ENCODE measurements at places on chromosomes 16 and 17.

DNA sequence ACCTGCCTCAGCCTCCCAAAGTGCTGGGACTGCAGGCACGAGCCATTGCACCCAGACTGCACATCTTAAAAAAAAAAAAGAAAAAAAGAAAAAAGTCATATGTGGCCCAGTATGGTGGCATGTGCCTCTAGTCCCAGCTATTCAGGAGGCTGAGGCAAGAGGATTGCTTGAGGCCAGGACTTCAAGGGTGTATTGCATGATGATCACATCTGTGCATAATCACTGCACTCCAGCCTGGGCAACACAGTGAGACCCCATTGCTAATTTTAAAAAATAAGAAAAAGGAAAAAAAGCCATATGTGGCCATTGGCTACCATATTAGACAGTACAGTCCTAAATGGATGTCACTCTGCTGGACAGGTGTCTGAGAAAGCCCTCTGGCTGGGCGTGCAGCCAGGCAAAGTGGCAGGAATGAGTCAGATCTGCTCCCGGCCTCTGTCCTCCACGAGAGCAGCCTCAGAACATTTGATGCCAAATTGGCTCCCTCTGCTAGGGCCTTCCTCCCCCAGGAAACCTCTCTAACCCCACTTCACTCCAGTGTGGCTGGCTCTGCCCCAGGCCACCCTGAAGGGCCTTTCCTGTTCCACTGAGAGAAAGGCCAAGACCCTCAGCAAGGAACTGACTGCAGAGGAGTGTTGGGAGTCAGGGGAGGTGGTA, 14.7 kb downstream of the CA7 start:
- DNase-seq, result no peak

GRCh38 chr16:169014-169413, 3.2 kb downstream of the HBM start:
- DNase-seq, result no peak

GRCh38 chr17:34173241-34173640, 81.8 kb upstream of the CCL2 start:
- DNase-seq, result no peak

DNA sequence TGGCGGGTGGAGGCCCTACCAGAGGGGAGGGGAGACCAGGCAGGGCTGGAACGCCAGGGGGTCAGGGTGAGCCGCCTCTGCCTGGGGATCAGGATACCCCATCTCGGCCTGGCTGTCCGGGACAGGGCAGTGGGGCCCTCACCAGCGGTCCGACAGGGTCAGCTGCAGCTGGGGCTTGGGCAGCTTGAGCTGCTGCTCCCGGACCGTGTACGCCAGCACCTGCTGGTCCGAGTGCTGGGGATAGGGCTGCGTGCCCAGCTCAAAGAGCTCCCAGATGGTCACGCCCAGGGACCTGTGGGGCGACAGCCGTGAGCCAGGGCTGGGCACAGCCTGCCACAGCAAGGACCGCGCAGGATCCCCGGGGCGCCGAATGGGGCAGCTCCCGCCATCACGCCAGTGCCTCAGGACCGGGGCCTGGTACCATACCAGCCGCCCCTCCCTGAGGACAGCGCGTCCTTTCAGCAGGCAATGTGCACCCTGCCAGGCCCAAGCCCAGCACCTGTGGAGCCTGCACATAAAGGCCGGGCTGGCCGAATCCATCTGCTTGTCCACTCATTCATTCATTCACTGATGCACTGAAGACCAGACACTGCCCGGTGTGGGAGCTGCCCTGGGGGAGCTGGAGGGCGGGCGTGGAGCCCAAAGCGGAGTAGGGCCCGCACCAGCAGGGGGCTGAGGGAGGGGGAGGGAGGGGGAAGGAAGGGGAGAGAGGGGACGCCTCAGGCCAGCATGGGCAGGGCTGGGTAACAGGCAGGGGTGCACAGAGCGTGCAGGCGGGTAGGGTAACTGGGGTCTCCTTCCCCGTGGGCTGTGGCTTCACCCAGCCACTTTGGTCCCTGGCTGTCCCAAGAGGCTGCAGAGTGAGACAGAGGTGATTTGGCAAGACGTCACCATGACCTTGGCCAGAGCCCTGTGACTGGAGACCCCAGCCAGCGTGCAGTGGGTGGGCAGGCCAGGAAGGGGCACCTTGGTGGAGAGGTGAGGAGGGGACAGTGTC, 42.0 kb upstream of the PVALEF start:
- no peak for DNase-seq

GRCh38 chr16:70269471-70269870, 17.7 kb upstream of the EXOSC6 start:
- DNase-seq, result no peak

DNA sequence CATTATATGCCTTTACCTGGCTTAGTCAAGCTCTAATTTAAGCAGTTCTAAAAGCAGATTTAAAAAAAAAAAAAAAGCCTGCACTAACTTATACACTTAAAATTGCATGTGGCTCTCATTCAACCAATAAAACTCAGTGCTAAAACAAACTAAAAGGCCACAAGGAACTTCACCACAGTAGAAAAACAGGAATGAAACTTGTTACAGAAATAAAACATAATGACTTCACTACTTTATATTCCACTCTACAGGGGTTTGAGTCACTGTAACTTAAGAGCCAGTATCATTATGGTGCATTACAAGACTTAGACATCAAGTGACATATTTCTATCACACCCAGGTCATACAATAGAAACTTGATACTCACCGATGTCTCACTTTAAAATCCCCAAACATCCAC, 11.1 kb downstream of the CA10 start:
- no peak for DNase-seq

DNA sequence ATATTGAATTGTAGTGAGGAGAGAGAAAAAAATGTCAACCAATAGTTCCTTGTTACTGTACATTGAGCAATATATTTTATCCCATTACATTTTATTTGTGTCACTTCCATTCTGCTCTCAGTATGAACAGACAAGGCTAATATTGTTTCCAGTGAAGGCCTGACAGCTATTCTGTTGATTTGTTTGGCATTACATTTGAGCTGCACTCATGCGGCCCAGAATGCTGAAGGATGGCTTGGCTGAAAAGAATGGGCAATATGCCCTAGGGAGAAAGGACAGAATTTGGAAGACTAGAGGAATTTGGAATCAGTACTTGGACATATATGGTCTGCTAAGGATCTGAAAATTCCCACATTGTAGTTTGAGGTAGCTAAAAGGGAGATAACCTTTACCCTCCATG, 1294.4 kb downstream of the CDH8 start:
- no peak for DNase-seq

GRCh38 chr17:261635-262034, 80.2 kb upstream of the DOC2B start:
- DNase-seq, result no peak

DNA sequence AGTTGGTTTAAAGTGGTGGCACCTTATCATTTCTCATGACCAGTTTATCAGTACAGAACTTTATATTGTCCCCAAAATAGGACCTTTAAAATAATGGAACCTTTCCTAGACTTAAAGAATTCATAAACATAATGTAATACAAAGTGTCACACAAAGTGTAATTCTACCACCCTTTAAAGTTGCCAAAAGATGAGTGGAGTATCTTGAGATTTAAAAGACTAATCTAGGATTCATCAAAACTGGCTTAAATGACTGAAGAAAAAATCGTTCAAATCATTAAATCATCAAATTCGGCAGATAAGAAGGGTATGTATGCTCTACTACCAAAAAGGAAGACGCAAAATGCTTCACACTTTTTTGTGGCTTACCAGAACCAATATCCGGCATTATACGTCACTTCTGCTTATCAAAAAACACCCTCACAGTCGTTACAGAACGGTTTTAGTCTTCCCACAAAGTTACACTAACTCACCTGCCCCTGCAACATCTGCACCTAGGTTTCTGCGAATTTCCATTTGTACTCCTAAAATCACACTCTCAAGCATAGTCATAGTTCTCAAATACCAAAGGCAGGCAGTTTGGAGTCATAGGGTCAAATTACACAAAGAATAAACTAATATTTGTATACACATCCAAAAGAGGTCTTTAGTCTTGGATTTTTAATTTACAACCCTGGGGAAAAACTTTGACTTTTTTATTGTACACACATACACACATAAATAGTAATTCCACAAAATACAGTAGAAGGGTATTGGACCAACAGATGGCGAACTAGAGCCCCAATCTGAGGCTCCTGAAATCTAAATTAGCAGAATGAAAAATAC, 1.4 kb upstream of the KANSL1 start:
- peak; percentile 37 for DNase-seq

- DNase-seq, result no peak
Measured at GRCh38 chr17:27315796-27316465, 22.0 kb downstream of the WSB1 start.

DNA sequence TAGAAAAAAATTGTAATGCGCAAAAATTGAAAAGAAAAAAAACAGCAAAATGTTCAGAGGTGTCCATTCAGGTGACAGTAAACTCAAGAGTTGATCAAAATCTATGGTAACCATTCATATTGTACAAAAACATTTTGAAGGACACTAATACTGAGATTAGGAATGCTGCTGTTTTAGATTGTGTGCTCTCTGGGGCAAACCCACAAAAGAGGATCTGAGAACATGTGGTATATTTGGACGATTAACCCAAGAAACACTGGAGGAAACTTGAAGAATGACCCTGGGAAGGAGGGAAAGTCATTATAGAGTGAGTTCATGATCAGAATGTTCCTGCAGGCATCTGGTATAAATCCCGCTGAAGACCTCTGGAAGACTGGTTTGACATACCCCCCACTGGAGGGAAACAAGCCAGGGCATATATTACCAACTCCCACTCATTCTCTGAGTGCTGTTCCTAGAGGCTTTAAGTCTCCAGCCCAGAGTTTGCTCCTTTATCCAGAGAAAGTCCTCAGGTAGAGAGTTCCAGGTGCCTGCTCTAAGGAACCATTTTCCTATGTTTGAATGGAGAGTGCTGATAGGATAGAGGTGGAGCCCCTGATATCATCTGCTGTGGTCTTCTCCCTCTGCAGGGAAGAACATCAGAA, 1.2 kb downstream of the KRTAP4-2 start:
- DNase-seq, result no peak

- no peak for DNase-seq
Measured at GRCh38 chr17:12122075-12122474, 101.4 kb downstream of the MAP2K4 start.

- no peak for DNase-seq
Measured at GRCh38 chr16:10660950-10661635, 33.6 kb downstream of the TEKT5 start.

DNA sequence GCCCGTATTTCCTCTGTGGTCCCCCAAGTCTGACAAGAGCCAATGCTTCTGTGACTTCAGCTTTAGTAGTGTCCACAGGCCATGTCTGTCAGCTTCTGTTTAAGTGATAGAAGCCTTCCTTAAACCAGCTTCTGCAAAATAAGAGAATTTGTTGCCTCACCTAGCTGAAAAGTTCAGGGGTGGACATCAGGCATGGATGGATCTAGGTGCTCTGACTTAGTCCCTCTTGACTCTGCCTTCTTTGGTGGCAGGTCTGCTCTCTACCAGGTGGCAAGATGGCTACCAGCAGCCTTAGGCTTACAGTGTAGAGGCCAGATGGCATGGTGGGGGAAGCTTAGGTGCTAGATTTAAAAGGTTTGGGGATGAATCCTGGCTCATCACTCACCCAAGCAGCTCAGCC, 33.7 kb downstream of the KATNIP start:
- no peak for DNase-seq

DNA sequence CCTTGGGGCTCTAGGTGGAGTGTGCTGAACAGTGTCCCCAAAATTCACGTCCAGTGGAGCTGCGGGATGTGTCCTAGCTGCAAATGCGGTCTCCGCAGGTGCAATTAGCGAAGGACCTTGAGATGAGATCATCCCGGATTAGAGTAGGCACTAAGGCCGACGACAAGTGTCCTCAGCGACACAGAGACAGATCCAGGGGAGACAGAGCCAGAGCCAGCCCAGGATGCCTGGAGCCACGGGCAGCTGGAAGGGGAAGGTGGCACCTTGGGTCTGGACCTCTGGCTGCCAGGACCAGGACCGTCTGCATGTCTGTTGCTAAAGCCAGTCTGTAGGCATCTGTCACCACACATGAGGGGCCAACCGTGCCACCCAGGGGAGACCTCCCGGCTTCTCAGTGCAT, 24.5 kb downstream of the SLC7A5 start:
- DNase-seq, result no peak

DNA sequence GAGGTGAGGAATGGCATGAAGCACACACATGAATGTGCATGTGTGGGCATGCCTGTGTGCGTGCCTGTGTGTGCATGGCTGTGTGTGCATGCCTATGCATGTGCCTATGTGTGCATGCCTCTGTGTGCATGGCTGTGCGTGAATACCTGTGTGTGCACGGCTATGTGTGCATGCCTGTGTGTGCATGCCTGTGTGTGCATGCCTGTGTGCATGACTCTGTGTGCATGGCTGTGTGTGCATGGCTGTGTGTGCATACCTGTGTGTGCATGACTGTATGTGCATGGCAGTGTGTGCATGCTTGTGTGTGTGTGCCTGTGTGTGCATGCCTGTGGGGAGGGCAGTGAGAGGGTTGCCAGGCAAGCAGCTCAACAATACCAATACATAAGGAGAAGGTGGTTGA, 276.5 kb upstream of the ERCC4 start:
- DNase-seq, result no peak

GRCh38 chr17:64387545-64388171, 3.0 kb downstream of the PECAM1 start:
- DNase-seq, result no peak

DNA sequence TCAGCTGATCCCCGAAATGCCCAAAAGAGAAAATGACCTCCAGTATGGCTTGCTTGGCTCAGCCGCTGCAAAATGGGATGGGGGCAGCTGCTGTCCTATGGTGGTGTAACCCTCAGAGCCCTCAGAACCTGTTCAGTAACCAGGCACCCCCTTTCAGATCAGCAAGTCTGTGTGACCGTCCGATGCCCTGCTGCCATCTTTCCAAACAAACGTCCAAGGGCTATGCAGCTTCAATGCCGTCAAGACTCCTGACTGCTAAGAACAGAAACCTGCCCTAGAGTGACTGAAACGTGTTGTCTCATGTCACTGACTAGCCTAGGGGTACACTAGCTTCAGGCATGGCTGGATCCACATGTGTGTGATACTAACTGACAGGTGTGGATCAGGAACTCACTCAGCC, 70.4 kb downstream of the GNAO1 start:
- no peak for DNase-seq

DNA sequence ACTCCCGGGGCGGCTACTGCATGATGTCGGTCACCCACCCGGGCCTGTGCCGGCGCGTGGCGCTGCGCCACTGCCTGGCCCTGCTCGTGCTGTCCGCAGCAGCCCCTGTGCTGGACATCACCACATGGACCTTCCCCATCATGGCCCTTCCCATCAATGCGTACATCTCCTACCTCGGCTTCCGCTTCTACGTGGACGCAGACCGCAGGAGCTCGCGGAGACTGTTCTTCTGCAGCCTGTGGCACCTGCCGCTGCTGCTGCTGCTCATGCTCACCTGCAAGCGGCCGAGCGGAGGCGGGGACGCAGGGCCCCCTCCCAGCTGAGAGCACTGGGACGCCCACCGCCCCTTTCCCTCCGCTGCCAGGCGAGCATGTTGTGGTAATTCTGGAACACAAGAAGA, 29.8 kb downstream of the CDRT15 start:
- no peak for DNase-seq
